ENCODE measurements at places on chromosomes 11 and 22.

DNA sequence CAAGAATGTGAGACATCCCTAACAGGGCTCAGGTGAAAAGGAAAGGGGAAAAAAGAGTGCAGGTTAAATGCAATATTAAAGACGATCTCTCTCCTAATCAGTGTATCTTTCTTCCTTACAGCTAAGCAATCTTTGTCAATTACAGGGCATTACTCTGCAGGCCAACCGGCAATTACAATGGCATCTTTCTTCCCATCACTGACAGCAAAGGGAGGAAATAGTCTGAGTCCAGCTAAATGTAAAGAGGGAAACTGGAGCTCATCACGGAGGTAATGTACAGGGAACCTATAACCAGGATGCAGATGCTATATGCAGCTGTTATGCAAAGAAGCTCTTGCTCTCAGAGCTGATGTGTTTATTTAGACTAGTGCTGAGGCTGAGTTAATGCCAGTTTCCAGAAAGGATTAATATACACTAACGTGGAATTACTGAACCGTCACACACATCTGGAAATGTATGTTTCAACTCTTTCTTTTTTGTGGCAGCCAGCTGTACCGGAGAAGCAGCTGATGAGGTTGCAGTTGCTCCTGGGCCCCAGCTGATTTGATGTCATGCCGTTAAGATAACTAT lies 121.6 kb downstream of the KIRREL3 start:
- DNase-seq: no peak

- DNase-seq: no peak
Measured at GRCh38 chr22:26527574-26528465, 15.5 kb upstream of the TFIP11 start.

DNA sequence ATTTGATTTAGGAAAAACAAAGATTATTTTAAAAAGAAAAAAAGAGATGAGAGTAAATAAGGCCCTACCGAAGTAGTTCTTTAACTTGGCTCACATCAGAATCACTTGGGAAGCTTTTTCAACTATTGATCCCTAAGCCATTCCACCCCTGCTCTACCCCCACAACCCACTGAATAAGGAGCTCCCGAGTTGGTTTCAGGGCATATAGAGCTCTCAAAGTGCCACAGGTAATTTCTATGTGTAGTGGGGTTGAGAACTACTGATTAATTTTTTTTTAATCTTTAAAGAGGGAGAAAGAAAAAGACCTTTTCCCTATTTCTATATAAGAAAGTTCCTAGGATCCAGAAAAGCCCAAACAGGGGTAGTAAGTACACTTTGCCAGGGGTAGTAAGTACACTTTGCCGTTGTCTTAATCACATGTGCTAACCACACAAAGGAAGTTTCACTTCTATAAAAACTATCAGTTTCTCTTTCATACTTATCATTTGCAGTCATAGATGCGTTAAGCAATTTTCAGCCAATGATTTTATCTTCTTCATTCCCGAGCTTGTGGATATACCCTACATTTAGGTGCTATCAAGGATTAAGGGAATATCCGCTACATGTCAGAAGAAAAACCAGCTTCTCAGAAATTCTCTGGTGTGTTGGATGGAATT lies 108.4 kb upstream of the ZC3H12C start:
- DNase-seq: no peak

- peak; percentile 50 for DNase-seq
Measured at GRCh38 chr11:4072668-4073285, 21.8 kb upstream of the RRM1 start.

DNA sequence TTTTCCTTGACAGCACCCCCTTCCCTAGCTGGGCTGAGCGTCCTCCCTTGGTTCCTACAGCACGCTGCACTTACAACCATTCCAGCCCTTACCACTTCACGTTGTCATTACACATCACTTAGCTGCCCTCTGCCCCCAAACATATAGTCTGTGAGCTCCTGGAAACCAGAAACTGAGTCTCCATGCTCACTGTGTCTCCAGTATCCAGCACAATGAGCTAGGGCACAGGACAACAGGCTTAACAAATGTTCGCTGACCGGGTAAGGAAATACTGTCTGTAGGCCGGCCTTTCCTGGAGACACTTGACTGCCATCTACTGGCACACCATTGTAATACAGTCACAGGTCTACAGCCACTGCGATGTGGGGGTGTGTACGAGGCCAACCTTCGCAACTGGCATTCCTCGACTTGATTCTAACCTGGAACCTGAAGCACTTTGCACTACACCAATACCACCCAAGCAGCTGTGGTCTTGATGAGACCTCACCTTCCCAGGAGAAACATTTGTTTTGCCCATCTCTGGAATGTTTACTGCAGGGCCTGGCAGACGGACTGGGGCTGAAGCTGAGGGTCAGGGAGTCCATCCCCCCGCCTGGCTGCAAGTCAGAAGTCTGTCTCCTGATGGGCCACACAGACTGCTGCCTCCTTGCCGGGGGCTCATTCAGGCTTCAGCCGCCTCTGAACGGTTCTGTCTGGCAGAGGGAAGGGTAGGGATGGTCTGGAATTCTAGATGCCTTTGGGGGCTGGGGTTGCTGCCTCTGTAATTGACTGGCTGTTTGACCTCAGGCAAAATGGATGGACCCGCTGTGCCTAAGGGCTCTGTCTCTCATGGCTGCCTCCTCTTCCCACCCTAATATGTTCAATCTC lies 72.0 kb downstream of the SYN3 start:
- peak; percentile 59 for DNase-seq

Data from activated naive CD8-positive, alpha-beta T cell treated with anti-CD3 and anti-CD28 coated beads, Interleukin-2, amount 50 U/mL, for 24 hours (primary cell).